ENCODE measurements at places on chromosomes 13 and 19. TPM values are rescaled to one million over a fixed set of nuclear protein-coding genes. Genes with fewer than 3 reads are reported as not detected.

- DNase-seq: no peak
- H3K27ac ChIP-seq: no peak overlapping the region
- H3K4me1 ChIP-seq: no peaks in the 10 kb centered on the region
- H3K4me3 ChIP-seq: no peak overlapping the region
These were observed 70.1 kb downstream of the ITGBL1 start for GRCh38 chr13:101522607-101523006.

DNA sequence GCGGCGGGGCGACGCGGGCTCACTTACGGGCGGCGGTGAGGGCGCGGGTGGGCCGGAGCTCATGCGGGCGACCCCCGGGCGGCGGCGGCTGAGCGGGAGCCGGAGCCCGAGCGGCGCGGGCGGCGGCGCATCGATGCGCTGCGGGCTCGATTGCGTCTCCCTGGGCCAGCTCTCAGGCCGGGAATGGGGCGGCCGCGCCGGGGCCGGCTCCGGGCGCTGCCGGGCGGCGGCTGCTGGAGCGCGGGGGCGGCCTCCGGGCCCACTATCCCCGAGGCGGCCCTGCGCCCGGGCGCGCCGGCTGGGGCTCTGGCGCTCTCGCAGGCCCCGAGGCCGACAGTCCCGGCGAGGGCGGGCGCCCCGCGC is 1.4 kb upstream of the TSHZ3 start:
- no peaks in the 10 kb centered on the region for H3K36me3 ChIP-seq
- DNase-seq: no peak
- H3K27ac ChIP-seq: no peak overlapping the region
- no peaks in the 10 kb centered on the region for H3K4me1 ChIP-seq

- no peaks in the 10 kb centered on the region for H3K36me3 ChIP-seq
- no peak for DNase-seq
- no peak overlapping the region for H3K4me3 ChIP-seq
- peaks cover 5% of the 10 kb centered on the region for H3K4me1 ChIP-seq
These were observed 27.8 kb downstream of the PIN1 start for GRCh38 chr19:9862938-9863337.

DNA sequence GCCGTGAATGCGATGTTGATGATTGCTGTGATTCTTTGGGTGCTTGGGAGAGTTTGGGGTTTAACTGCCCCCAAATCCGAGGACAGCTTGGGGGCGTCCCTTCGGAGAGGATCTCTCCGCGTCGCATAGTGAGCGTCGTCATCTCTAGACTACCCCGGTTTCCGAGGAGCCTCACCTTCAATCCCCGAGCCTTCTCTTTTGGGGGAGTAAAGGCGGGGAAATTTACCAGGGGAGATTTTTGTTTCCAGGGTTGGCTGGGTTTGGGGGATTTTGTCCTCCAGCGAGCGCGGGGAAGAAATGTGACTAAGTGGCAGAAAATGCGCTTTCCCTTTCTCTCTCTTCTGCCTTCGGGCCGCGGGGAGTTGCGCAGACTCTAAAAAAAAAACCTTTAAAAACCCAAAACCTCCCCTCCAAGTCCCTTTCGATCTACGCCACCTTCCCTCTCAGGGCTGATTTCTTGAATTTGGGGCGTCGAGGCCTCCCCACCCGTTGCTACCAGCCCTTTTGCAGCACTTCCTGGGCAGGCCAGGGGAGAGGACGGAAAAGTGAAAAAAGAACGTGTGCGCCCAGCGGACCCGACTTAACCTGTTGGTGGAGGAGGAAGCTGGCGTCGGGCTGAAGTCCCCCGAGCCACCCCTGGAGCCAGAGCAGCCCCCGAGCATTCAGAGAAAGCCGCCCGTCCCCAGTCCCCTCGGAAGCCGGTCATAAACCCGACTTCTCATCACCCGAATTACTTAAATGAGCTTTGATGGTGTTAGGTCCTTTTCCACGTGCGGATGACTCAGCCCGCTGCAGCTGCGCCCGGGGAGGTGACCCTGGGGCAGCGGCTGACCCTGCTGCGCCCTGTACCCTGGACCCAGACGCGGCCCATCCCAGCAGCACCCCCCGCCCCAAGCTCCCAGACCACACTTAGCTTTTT is 17.7 kb downstream of the NFIX start:
- H3K36me3 ChIP-seq: no peaks in the 10 kb centered on the region
- peak overlapping the region; percentile 41 for H3K27ac ChIP-seq
- H3K4me1 ChIP-seq: peaks cover 23% of the 10 kb centered on the region
- H3K4me3 ChIP-seq: peak overlapping the region; percentile 54

Gene ADGRE2
- 8.4 TPM for total RNA-seq

GRCh38 chr13:30735025-30735871 is at the start of gene ALOX5AP:
ALOX5AP (plus strand) TSS chr13:30735543; CDS start chr13:30735606, 63 bp downstream.
- DNase-seq: no peak
- no peak within 1 kb of the TSS for H3K27ac ChIP-seq
- no peak within 1 kb of the TSS for H3K4me3 ChIP-seq
- H3K4me1 ChIP-seq: peaks cover 7% of the 10 kb centered on the region

Gene FGF22
- 1.5 TPM for total RNA-seq

DNA sequence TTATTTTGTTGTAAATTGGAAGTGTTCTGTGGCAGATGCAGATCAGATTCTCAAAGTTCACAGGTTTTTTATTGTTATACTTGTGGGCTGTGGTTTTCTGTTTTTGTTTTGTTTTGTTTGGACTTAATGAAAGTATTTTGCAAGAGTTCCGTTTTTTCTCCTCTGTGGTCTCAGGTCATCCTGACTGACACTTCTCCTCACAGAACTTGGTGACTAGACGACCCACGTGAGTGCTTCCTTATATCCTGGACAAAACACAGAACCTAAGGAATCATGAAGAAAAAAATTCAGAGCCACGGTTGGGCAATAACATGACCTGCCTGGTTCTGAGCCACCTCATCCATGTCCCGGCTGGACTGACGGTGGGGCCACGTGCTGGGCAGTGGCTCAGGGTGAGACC is 2.5 kb upstream of the RFPL4AL1 start:
- H3K27ac ChIP-seq: no peak overlapping the region
- DNase-seq: no peak
- H3K27me3 ChIP-seq: peaks cover 50% of the 10 kb centered on the region

- DNase-seq: no peak
- no peaks in the 10 kb centered on the region for H3K36me3 ChIP-seq
These were observed 532.4 kb upstream of the NBEA start for GRCh38 chr13:34409496-34410182.

- H3K27ac ChIP-seq: no peak overlapping the region
- no peaks in the 10 kb centered on the region for H3K36me3 ChIP-seq
- no peak overlapping the region for H3K4me3 ChIP-seq
- H3K4me1 ChIP-seq: no peaks in the 10 kb centered on the region
These were observed 475.5 kb downstream of the TSHZ3 start for GRCh38 chr19:30873691-30874090.

Gene CFAP97D2
- not detected for total RNA-seq

- H3K36me3 ChIP-seq: no peaks in the 10 kb centered on the region
- H3K4me3 ChIP-seq: no peak overlapping the region
- H3K27me3 ChIP-seq: no peaks in the 10 kb centered on the region
- no peak for DNase-seq
- no peaks in the 10 kb centered on the region for H3K4me1 ChIP-seq
These were observed 672.4 kb upstream of the MIR17HG start for GRCh38 chr13:90675129-90675528.

- DNase-seq: no peak
- no peak overlapping the region for H3K27ac ChIP-seq
- H3K36me3 ChIP-seq: no peaks in the 10 kb centered on the region
- H3K4me1 ChIP-seq: no peaks in the 10 kb centered on the region
- no peak overlapping the region for H3K4me3 ChIP-seq
These were observed 6.5 kb downstream of the MLNR start for GRCh38 chr13:49226613-49227012.

Gene FREM2
- total RNA-seq: 0.05 TPM

DNA sequence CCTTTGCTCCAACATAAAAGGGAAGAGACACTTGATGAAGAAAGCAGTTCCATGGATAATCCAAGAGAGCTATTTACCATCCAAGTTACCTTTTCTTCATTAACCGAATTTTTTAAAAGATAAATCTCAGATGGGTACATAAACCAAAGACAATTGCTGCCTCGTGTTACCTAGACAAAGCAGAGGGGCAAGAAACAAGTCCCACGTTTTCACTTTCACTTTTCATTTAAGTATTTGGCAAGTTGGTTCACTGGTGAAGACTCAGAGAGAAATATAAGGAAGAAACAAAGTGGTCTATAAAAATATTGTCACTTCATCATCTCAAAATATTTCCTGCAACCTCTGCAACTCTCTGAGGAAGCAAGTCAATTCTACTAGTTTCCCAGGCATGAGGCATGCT is 446.1 kb downstream of the FGF14 start:
- H3K4me1 ChIP-seq: no peaks in the 10 kb centered on the region
- no peak overlapping the region for H3K27ac ChIP-seq
- DNase-seq: no peak

Gene APC2
- total RNA-seq: 1.6 TPM

DNA sequence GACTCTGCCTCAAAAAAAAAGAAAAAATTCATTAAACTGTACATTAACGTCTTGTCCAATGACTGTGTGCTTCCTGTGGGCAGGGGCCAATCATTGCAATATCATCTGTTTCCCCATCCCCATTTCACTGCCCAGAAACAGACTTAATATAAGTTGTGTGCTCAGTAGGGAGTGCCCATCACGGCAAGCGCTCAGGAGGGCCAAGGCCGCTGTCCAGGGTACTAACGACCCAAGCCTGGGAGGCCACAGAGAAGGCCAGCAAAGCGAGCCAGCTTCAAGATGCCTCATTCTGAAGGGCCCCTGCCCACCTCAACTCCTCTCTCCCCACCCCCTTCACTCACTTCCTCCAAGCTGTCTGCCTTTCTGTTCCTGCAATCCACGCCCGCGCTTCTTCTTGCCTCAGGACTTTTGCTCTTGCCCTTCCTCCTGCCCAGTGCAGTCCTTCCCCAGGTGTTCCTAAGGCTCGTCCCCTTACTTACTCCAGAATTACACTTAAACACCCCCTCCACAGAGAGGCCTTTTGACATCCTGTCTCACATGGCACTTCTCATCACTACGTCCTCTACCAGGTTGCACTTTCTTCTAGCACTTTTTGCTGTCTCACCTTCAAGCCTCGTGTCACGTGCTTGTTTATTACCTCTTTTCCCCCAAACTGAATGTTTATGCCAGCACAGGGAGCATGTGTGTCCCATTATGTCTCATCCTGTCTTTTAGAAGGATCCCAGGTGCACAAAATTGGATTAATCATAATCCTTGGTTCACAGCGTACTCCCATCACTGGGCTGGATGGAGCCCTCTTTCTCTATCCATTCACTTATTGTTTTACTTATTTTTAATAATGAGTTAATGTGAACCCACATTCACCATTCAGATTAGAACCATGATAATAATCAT is 11.3 kb upstream of the POU2F2 start:
- H3K4me3 ChIP-seq: no peak overlapping the region
- H3K4me1 ChIP-seq: no peaks in the 10 kb centered on the region
- H3K36me3 ChIP-seq: no peaks in the 10 kb centered on the region
- DNase-seq: no peak
- peaks cover 29% of the 10 kb centered on the region for H3K27me3 ChIP-seq
- H3K27ac ChIP-seq: no peak overlapping the region

DNA sequence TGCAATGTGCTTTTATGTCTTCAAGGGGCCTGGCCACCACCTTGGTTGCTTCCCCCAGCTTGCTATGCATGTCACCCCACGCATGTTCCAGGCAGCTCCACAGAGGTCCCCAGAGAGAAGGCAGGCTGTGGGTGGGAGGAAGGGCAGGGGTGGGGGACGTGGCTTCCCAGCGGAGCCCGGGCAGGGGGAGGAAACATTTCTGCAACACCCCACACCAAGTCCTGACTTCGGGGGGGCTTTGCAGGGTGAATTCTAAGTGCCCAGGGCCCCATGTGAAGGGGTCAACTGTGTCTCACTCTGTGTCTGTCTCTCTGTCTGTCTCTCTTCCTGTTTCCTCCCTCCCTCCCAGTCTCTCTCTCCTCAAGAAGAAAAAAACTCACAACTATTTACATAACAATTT is 39.6 kb downstream of the LTBP4 start:
- no peaks in the 10 kb centered on the region for H3K36me3 ChIP-seq
- peaks cover 20% of the 10 kb centered on the region for H3K4me1 ChIP-seq
- no peak overlapping the region for H3K4me3 ChIP-seq
- no peak for DNase-seq
- no peaks in the 10 kb centered on the region for H3K27me3 ChIP-seq

Gene CLIP3
- 1.5 TPM for total RNA-seq

Gene NACC1
- 181 TPM for total RNA-seq

Gene SGTA
- 109 TPM for total RNA-seq

- H3K27me3 ChIP-seq: no peaks in the 10 kb centered on the region
- no peak overlapping the region for H3K27ac ChIP-seq
- H3K4me3 ChIP-seq: no peak overlapping the region
- H3K36me3 ChIP-seq: no peaks in the 10 kb centered on the region
- no peak for DNase-seq
These were observed 65.5 kb downstream of the ING1 start for GRCh38 chr13:110779022-110779421.

DNA sequence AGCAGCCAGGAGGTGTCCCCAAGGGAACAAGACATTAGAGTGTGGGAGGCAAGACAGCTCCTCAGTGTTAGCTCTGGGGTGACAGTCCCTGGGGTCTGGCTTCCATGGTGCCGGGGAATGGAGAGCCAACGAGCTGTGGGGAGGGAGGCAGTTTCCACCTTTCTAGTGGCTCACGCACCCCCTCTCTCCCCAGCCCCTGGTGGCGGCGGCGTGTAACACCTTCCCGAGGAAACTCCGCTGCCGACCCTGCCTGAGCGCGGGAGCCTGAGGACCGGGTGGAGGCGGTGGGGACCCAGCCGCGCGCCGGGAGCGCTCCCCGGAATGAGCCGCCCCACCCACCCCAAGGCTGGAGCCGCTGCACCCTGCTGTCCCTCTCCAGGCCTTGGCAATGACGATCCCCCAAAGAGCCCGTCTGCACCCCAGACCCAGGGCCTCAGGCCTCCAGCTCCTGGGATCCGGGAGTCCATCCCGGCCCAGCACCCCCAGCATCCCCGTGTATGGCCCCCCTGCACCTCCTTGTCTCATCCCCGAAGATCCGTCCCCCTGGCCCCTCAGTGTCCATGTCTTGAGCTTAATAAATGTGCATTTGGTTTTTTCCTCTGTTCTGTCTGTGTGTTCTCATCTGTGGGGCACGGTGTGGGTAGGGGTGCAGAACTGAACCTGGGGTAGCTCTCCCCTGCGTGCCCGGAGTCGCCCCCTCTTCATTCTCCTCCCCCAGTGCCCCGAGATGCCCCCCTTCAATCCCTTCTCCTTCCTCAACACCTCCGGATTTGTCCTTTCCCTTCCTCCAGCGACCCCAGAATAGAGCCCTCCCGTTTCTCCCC is 622 bp upstream of the FXYD5 start:
- H3K27ac ChIP-seq: peak overlapping the region; percentile 87
- DNase-seq: no peak
- peak overlapping the region; percentile 95 for H3K4me3 ChIP-seq
- no peaks in the 10 kb centered on the region for H3K27me3 ChIP-seq
- H3K36me3 ChIP-seq: peaks cover 6% of the 10 kb centered on the region
- H3K4me1 ChIP-seq: peaks cover 8% of the 10 kb centered on the region

- H3K4me1 ChIP-seq: peaks cover 10% of the 10 kb centered on the region
- H3K27me3 ChIP-seq: no peaks in the 10 kb centered on the region
- no peak overlapping the region for H3K27ac ChIP-seq
- 0 out of 2 replicates have a peak, but pooled peaks cover 8% of the 10 kb centered on the region for H3K36me3 ChIP-seq
- no peak for DNase-seq
These were observed 30.2 kb downstream of the TMED1 start for GRCh38 chr19:10805758-10806247.

Data from HCT116 (cell line).